ENCODE measurements at places on chromosomes 11 and 22.

DNA sequence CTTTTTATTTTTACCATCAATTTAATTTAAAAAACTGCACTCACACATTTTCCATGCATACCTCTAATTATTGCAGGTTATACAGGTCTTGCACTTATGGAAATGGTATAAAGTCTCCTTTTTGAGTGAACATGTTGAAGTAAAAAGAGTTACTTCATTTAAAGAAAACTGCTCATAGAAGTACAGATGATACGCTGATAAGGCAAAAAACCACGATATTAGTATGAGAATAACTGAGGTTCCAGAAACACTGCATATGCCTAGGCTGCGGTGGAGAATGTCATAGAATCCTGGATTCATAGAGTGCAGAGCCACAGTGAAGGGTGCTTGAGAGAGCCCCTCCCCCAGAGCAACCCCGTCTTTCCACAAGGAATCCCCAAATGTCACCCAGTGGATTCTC is 175.8 kb downstream of the BCR start:
- DNase-seq: no peak

- DNase-seq: no peak
Measured at GRCh38 chr22:33772745-33773144, 147.5 kb downstream of the LARGE1 start.

DNA sequence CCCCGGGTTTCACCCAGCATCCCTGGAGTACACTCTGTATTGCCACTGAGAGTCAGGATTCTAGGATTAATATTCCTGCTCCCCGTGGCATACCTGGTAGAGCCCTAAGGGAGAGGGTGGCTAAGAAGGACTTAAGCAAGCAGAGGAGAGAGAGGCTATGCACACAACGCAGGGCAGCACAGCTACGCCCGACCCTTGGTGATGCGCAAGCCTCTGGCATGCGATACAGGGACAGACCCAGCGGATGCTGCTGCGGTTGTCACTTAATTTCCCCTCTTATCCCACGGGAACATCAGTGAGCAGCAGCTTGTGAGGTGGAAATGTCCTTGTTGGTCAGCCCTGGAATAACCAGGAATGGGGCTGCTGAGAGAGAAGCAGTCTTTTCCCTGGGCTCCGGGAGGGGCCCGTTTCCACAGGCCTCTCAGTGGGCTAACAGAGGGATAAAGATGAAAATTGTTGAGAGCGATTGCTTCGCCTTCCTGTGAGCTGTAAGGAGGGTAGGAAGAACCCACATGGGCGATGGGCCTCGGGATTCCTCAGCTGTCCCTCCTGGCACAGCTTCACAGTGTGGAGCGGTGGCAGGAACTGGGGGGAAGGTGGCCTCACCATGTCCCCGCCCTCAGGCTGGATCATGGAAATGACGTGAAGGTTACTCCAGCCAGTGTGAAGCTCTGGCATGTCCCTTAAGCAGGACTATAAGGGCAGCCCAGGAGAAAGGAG is 48.4 kb upstream of the RAB1B start:
- DNase-seq: no peak

- DNase-seq: peak; percentile 89
Measured at GRCh38 chr11:76318744-76319384, 62.1 kb downstream of the THAP12 start.

GRCh38 chr22:38906052-38906451 is 34.0 kb upstream of the CBX6 start:
- no peak for DNase-seq

DNA sequence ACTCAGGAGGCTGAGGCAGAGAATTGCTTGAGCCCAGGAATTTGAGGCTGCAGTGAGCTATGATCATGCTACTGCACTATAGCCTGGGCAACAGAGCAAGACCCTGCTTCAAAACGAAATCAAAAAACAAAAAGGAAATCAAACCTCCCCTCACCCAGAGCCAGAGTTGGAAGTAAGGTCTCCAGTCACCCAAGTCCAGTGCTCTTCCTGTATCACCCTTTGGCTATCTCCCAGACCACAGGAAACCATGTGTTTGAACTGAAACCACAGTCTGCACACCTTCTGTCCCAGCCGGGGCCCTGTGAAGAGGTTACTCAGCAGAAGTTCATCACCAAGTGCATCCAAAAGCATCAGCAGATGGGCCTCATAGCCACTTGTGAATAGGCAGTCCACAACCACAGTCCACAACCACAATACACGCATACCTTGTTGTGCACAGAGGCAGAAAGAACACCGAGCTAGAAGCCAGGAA is 4.6 kb downstream of the MYH9 start:
- DNase-seq: no peak

GRCh38 chr11:130160498-130161155 is 1.0 kb downstream of the ST14 start:
- no peak for DNase-seq

DNA sequence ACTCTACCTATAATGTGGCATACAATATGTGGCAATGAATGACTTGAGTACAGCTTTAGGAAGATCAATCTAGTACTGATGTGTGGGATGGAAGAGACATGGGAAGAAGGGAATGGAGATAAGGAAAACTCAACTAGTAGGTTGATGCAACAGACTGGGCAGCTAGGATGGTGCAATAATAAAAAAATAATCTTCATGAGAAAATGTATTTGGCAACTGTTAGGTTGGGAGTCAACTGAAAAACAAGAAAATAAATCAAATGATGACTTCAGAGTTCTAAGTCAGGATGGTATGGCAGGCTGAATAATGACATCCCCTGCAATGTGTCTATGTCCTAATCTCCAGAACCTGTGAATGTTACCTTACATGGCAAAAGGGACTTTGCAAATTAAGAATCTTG is 236.8 kb upstream of the PITPNB start:
- no peak for DNase-seq

DNA sequence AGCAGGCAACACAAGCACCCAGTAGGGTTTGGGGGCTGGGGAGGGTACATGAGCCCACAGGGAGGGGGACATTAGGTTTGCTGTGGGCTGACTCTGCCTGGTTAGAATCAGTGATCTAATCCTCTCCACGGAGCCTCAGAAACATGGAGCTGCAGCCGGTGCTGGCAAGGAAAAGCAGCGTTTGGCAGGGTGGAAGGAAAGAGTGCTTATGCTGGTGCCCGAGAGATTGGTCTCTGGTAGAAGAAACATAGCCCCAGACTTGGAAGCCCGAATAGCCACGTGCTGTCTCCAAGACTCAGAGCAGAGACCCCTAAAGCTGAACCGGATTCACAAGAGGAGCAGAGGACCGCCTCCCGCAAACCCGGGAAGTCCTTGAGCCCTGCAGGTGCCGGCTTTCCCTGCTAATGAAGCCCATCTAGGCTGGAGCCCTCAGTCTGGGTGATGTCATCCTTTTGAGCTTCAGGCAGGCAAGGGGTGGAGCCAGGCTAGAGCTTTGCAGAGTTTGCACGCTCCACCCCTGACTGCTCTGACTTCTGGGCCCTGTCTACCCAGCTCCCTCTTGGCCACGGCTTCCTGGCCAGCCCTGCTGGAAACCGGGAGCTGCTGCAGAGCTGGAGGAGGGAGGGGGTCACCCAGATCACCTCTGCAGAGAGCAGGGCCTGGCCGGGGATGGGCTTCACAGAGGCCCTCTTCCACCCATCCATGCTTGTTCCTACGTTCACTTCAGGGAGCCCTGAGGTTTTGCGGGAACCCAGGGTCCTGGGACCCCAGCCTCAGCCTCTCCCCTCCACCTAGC is 35.0 kb upstream of the JAM3 start:
- peak; percentile 78 for DNase-seq

GRCh38 chr22:43377896-43378704 is 33.7 kb upstream of the MPPED1 start:
- DNase-seq: no peak

- no peak for DNase-seq
Measured at GRCh38 chr11:45737056-45737455, 67.9 kb upstream of the SLC35C1 start.

- no peak for DNase-seq
Measured at GRCh38 chr11:30538251-30538650, 47.9 kb downstream of the MPPED2 start.

GRCh38 chr11:8328848-8329330 is 65.2 kb upstream of the LMO1 start:
- DNase-seq: peak; percentile 12

- no peak for DNase-seq
Measured at GRCh38 chr22:42194953-42195352, 64.3 kb upstream of the CYP2D6 start.

DNA sequence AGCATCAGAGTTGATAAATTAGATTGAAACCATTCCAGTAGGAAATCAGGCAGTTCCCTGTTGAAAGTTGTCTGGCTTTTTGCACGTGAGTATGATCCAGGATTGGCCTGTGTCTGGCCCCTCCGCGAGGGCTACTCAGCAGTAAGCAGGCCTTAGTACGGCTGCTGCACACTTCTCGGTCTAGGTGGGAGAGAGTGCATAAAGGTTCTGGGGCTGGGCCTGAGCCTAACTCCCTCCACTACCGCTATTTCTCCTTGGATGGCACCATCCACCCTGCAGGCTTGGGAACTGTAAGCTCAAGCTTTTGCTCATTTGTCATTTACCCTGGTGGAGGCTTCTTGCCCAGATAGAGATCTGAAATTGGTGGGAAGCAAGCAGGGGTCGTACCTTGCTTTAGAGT is 22.0 kb downstream of the TUB start:
- no peak for DNase-seq

- no peak for DNase-seq
Measured at GRCh38 chr11:35663408-35663702, 780 bp downstream of the TRIM44 start.

DNA sequence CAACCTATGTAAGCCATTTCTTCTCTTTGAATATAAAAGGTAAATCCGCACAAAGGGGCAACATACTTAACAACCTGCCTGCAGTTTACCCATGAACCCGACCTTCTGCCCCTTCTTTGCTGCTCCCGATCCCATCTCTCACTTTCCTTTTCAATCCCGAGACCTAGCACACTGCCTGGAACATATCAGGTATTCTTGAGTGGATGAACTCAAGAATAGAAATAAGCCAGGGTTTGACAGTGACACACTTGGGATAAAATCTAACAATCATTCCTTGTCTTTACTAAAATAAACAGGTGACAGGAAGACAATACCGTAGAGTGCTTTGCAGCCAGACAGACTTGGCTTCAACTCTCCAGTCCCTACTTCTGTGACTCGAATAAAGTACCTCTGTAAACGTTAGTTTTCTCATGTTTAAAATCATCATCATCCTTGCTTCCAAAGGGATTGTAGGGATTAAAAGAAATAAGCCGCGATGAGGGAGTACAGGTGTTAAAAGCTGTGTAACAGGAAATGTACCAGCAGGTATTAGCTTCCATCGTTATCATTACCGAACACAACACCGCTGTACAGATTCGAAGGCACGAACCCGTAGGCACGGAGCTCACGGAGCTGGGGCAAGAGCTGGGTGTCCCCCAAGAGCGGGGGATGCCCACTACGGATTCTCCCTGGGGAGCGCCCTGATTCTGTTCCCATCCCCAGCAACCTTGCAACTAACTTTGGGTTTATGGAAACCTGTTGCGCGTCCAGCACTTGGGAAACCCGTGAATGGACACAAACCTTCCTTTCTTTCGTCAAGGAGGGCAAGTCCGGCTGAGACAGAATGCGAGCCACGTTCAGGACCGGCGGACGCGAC is 720 bp downstream of the UFD1 start:
- DNase-seq: no peak

DNA sequence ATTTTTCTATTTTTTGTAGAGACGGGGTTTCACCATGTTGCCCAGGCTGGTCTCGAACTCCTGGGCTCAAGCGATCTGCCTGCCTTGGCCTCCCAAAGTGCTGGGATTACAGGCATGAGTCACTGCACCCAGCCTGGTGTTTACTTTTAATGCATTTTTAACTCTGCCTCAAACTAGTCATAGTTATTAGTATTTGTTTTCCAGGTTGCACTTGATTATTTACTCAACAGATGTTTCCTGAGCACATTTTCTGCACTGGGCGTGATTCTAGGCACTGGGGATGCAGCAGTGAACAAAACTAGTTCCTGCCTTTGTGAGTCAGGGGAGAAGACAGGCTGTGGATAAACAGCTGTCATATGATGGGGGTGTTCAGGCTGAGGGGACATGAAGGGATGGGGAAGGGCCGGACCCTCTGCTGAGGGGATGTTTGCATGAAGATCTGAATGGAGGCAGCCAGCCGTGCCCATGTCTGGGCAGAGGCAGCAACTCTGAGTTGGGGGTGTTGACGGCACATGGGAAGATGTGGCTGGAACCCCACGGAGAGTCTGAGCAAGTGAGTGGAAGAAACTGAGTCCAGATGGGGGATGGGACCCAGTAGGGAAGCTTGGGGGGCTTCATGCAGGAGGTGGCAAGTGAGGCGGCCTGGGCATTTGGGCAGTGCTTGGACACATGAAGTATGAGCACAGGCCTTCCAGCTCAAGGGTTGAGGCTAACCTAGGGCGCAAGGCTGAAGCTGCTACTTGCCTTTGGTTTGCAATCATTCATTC is 34.4 kb downstream of the MPPED1 start:
- DNase-seq: no peak

DNA sequence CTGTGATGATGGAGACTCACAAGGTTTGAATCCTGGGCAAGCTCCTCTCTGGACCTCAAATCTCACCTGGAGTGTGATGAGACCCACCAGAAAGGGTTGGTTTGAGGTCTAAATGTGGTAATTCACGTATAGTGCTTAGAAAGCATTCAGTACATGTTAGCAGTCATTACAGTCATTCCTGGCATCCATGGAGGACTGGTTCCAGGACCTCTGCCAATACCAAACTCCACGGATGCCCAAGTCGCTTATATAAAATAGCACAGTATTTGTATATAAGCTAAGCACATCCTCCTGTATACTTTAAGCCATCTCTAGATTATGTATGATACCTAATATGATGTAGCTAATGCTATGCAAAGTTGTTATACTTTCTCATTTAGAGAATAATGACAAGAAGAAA is 67.6 kb upstream of the CYP2D6 start:
- no peak for DNase-seq

DNA sequence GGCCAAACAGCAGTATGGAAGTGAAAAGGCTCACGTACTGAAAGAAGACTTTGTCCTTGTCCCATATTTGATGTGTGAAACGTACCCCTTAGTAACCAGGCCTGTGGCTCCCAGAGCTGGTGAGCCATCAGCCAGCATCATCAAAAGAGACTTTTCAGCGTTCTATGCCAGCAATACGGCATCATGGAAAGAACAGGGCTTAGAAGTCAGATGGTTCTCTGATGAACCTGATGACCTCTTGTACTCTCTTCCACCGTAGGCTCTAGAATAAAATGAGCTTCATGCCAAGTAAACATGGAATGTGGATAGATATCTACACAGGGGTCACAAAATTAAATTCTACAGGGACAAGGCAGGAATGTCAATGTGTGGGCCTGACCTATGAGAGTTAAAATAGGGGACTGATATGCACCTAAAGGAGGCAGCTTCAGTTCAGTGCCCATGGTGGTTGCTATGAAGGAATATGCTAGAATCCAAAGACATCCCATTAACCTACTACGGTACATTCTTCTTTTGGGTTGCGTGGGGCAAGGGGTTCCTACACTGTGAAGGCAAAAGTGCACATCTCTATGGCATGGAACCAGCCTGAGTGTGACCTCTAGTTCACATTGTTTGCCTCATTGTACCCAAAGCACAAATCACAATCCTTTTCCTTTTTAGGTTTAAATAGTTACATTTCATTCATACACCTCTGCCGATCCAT is 130.6 kb downstream of the ETS1 start:
- no peak for DNase-seq
